EL (cell line): ENCODE measurements at places on chromosomes 13 and 19.

DNA sequence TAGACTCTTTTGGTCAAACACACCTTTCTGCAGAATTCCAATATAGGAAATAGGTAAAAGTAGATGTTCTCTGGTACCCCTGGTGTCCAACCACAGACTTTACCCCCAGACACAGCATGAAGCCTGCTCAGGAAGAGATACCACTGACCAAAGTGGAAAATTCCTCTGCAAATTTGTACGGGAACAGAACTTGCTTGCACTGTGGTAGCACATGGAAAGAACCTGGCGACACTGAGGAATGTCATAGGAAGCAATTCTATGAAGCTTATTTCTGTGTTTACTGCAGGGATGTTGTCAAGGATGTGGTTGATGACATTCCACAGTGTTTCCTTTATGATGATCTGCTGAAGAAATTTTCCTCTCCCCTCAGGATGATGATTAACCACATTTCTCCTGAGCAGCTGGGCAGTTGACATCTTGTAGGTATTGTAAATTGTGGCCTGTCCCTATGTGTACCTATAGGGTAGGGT is 48.9 kb upstream of the TNFSF11 start:
- DNase-seq, result peak; percentile 40

- no peak for DNase-seq
These were observed 18.6 kb downstream of the PEPD start for GRCh38 chr19:33503030-33503429.

DNA sequence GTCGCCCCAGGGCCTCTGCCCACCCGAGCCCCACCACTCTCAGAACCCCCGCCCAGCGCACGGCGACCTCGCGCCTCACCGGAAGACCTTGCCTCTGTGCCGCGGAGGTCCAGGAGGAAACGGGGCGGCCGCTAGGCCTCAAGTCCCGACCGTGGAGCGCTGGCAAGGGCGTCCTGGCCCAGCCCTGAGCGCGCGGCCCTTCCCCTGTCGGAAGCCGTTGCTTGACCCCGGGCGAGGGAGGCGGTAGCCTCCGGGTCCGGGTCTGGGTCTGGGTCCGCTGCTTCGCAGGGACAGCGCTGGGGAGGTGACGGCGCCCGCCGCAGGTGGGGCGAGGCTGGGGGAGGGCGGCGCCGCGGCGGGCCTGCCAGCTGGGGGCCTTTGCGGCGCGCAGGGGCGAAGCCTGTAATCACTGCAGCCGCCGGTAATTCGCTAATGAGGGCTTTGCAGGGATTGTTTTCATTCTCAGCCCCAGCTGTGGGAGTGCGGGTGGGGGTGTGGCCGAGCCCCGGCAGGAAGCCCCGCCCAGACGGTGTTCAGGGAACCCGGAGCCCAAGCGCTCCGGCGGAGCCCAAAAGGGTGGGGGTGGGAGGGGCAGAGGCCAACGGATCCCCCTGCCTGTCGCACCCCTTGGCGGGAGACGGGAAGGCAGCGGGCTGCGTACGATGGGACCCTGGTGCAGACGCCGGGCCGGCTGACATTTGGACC is 8.6 kb downstream of the C19orf25 start:
- peak; percentile 39 for DNase-seq

DNA sequence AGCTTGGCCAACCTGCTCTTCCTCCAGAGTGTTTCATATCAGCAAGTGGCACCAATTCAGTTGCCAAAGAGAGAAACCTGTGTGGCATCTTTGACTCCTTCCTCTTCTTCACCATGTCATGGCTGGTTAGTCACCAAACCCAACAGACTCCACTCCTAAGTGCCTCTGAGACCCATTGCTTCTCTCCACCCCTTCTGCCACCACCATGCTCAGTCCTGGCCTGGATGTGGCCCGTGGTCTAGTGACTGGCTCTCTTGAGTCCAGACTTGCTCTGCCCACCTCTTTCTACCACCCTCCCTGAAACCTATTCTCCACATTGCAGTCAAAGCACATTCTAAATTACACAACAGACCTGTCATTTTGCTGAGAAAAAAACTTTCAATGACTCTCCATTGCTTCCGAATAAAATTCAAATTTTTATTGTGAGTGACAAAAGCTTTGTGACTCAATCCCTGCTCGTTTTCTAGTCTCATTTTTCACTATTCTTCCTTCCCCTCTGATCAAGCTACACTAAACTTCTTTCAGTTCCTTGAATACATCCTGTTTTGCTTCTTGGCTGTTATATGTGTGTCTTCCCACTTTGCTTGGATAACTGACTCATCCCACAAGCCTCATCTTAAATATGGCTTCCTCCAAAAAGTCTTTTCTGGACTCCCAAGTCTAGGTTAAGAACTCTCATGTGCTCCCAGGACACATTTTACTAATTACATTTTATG is 12.0 kb upstream of the TNFSF11 start:
- DNase-seq, result no peak
